Airway epithelial cell (primary cell): ENCODE measurements at places on chromosomes 6 and 20. TPM values are rescaled to one million over a fixed set of nuclear protein-coding genes. Genes with fewer than 3 reads are reported as not detected.

MTRF1L gene
- total RNA-seq, result 7.6 and 8.7 TPM in 2 replicates

CST2 gene
- total RNA-seq, result not detected in 2 replicates

DEFB124 gene
- total RNA-seq, result not detected in 2 replicates

OR2H1 gene
- total RNA-seq, result not detected in 2 replicates

CAGE1 gene
- total RNA-seq, result 0.07 and 0.37 TPM in 2 replicates

SLC22A7 gene
- not detected in 2 replicates for total RNA-seq

LIME1 gene
- 6.3 and 10.9 TPM in 2 replicates for total RNA-seq

ADGRF1 gene
- 23.5 and 24.3 TPM in 2 replicates for total RNA-seq

CCDC167 gene
- 43.1 and 124 TPM in 2 replicates for total RNA-seq

SLC13A3 gene
- 3.2 and 3.3 TPM in 2 replicates for total RNA-seq

PERP gene
- 754 and 1,006 TPM in 2 replicates for total RNA-seq

HLA-DQA2 gene
- not detected in 2 replicates for total RNA-seq

KHDC1 gene
- 1.4 and 1.7 TPM in 2 replicates for total RNA-seq

TSPO2 gene
- not detected in 2 replicates for total RNA-seq
